Foreskin keratinocyte (primary cell): ENCODE measurements at places on chromosomes 12 and 14. TPM values are rescaled to one million over a fixed set of nuclear protein-coding genes. Genes with fewer than 3 reads are reported as not detected.

DNA sequence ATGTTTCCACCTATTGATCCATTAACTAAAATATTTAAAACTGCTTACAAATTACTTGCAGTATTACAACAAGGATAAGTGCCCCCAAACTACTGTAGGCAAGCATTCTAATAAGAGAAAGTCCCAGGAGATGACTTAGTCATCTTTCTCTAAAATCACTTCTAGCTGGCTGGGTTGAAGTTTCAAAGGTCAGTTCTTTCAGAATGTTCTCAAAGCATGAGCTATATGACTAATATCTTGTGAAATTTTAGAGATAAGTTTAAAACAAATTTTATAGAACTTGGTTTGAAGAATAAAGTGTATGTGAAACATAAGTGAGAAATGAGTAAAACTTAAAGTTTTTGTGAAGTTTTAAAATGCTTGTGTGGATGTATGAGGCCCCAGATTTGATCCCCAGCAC lies 24.3 kb upstream of the OR6J1 start:
- DNase-seq, result no peak

DNA sequence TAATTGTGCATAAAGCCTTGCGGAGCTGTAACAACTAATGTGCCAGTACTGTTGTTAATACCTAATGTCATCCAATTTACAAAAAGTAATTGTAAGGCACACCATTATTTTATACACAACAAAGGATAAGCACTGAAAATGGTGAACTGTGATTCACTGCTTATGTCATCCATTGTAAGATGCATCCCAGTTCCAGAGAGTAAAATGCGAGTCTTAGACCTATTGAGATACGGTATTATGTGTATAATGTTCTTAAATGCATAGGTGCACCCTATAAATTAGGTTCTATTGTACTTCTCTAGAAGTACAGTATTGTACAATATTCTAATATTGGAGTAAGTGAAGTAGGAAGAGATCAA lies 406 bp downstream of the PARP2 start:
- no peak for DNase-seq

GRCh38 chr14:73888460-73888725 lies 1.7 kb downstream of the ZNF410 start:
- DNase-seq, result no peak

DNA sequence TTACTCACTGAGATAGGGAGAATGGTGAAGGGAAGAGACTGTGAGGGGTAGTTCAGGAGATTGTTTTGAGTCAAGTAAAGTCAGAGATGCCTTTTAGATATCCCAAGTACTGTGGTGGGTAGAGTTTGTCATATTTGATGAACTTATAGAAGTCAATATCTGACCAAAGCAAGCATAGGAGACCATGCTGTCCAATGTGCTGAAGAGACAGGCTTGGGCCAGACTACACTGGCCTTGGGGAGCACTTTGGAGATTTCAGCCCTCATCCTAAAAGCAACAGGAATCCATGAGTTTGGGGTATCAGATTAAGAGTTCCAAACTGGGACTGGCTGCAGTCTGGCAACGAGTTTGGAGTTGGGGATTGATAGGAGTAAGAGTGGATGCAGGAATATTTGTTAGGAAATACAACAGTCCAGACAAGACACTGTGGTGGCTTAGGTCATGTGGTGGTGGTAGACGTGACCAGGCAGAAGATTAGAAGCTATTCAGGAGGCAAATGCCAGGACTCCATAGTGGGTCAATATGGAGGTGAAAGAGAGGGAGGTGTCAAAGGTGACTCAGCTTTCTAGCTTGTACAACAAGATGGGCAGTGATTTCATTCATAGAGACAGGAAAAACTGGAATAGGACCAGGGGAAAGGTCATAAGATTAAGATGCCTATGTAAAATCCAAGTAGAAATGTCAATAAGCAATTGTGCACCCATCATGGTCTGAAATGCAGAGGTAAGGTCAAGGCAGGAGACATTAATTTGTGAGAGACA lies 81.9 kb downstream of the FAR2 start:
- no peak for DNase-seq

GRCh38 chr12:96208801-96209549 lies 14.8 kb downstream of the ELK3 start:
- no peak for DNase-seq

- DNase-seq, result no peak
These were observed 189.6 kb upstream of the TMEM132C start for GRCh38 chr12:128077211-128077916.

The KERA gene
- total RNA-seq, result not detected in 2 replicates
